Aorta (tissue), 5 donors: ENCODE measurements at places on chromosomes 5 and 9. TPM values are rescaled to one million over a fixed set of nuclear protein-coding genes. Genes with fewer than 3 reads are reported as not detected.

Gene SLC22A4
- 5.5 TPM for total RNA-seq

DNA sequence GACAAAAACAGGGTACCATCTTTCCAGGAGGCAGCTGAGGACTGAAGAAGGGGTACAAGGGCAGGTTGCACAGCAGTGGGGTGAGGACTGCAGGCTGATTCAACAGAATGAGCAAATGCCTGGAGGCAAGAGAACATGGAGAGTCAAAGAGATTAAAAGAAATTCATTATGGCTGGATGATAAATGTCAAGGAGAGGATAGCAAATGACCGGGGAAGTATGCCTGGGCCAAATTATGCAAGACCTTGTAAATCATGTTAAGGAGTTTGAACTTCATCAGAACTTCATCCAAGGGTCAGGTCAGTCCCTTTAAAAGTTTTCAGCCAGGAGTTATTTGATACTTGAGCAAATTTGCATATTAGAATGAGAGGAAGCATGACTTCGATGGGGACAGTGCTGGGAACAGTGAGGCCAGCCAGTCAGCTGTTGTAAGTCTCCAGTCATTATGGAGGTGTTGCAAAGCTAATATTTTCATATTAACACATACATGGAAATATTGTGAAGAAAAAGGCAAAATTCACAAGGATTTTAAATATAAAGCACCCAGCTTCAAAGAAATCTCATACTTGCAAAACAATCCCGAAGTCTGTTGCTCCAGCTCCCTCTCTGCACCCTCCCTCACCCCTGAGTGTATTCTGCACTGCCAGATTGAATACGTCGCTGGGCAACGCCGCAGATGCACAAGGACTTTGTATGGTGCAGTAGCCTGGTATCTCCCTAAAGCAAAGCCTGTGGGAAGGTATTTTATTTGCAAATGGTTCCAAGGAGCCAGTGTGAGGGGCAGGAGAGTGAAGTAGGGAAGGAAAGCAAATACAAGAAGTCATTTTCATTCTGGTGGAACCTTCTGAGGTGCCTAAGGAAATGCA is 509.8 kb upstream of the TLE4 start:
- no peaks in the 10 kb centered on the region for H3K4me1 ChIP-seq
- no peak for DNase-seq
- no peaks in the 10 kb centered on the region for H3K27me3 ChIP-seq
- no peaks in the 10 kb centered on the region for H3K36me3 ChIP-seq

Gene HMCN2
- total RNA-seq = 14.8 TPM

DNA sequence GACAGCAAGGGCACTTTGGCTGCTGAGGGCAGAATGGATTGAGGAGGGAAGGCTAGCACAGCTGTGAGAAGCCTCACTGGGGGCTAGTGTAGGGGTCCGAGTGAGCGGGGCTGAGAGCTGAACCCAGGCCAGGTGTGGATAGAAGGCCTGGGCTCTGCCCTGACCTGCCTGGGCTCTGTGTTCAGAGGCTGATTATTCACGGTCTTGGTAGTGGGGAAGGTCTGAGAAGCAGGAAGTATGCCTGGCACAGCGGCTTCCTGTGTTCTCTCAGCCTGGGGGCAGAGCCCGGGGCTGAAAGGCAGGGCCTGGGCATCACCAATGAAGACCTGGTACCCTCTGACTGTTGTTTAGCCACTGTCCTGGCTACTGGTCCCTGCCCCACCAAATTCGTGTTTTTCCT is 136.4 kb upstream of the TBC1D2 start:
- DNase-seq = no peak
- H3K27ac ChIP-seq = no peak overlapping the region
- H3K4me3 ChIP-seq = no peak overlapping the region
- H3K4me1 ChIP-seq = no peaks in the 10 kb centered on the region

Gene PTCD2
- total RNA-seq = 4.2 TPM

GRCh38 chr5:14302330-14302729 is 159.2 kb downstream of the TRIO start:
- DNase-seq = no peak
- no peaks in the 10 kb centered on the region for H3K27me3 ChIP-seq
- no peaks in the 10 kb centered on the region for H3K4me1 ChIP-seq
- no peak overlapping the region for H3K4me3 ChIP-seq
- no peak overlapping the region for H3K27ac ChIP-seq

Gene TMEM252
- not detected for total RNA-seq

Gene PPP1R2B
- not detected for total RNA-seq

- peak; percentile 84 for DNase-seq
- H3K27ac ChIP-seq = peak overlapping the region; percentile 69
- H3K36me3 ChIP-seq = no peaks in the 10 kb centered on the region
- no peaks in the 10 kb centered on the region for H3K27me3 ChIP-seq
- H3K4me3 ChIP-seq = no peak overlapping the region
- H3K4me1 ChIP-seq = peaks cover 4% of the 10 kb centered on the region
Measured at GRCh38 chr5:67301285-67301903, 104.8 kb upstream of the CD180 start.

Gene PCDHGB4
- 7.3 TPM for total RNA-seq

DNA sequence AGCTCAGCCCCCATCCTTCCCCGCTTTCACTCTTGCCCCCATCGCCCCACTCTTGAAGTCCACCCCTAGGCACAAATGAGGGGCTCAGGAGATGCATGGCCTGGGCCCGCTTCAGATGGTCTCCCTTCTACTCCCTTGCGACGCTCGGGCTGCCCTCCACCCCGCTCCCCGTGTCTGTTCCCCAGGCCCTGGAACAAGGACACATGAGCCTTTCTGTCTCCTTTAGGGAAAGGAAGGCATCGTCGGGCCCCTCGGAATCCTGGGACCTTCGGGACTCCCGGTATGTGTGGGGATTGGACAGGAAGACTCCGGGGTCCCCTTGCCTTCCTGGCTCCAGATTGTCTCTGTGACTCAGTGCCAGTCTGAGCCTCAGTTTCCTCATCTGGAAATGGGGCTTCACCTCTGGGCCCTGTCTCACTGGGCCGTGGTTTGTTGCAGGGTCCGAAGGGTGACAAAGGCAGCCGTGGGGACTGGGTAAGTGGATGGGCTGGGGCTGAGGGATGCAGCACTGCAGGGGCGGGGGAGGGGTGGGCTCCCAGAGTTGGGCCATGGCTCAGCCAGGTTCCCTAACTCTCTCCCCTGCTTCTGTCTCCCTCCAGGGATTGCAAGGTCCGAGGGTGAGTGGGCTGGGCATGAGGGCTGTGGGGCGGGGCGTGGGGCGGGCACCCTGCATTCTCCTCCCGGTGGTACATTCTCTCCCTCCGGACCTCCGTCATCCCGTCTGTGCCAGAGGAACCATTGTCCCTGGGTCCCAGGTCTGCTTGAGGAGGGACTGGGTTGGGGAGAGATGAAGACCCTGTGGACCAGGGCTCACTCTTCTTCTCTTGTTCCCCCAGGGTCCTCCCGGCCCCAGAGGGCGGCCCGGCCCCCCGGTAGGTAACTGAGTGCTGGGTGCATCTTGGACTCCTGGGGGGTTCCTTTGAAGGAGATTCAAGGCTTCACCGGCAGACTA is 21.8 kb upstream of the ORM1 start:
- no peaks in the 10 kb centered on the region for H3K27me3 ChIP-seq
- no peaks in the 10 kb centered on the region for H3K36me3 ChIP-seq
- H3K27ac ChIP-seq = no peak overlapping the region
- no peak overlapping the region for H3K4me3 ChIP-seq
- peak; percentile 71 for DNase-seq
- H3K4me1 ChIP-seq = no peaks in the 10 kb centered on the region
